Activated naive CD8-positive, alpha-beta T cell treated with anti-CD3 and anti-CD28 coated beads, Interleukin-2, amount 10 ng/mL, durations not matched to agents 7 days and 5 days (primary cell): ENCODE measurements at places on chromosomes 2 and 18. TPM values are rescaled to one million over a fixed set of nuclear protein-coding genes. Genes with fewer than 3 reads are reported as not detected.

- no peak for DNase-seq
These were observed at the start of gene PHLPP1 for GRCh38 chr18:62715436-62715758. Gene PHLPP1, plus strand, starts transcription at chr18:62715541. Its CDS starts 143 bp downstream, at chr18:62715684.

SLC19A3 gene
- not detected for total RNA-seq

- no peak for DNase-seq
These were observed 39.9 kb downstream of the PRKCE start for GRCh38 chr2:45691171-45691999.

TDRD15 gene
- not detected for total RNA-seq

- no peak for DNase-seq
These were observed 93.5 kb upstream of the TACR1 start for GRCh38 chr2:75292826-75293225.

ADRA2B gene
- 0.17 TPM for total RNA-seq

DNA sequence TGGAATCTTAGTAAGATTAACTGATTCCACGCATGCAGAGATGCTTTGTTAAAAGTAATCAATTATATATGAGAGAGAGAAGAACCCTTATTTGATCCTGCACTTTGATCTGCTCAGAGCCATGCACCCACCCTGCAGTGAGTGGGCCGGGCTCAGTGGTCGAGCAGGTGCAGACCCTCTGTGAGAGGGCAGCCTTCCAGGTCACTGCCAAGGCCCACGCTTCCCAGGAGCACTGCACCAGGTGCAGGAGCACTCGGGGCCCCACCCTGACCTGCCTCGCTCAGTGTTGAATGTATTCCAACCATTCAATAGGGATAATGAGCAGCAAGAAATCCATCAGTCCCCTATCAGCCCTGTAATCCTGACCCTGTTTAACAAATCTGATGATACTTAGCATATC is 126.9 kb downstream of the TMEM200C start:
- no peak for DNase-seq

REG3A gene
- not detected for total RNA-seq

GLB1L gene
- total RNA-seq = 3.3 TPM

DNA sequence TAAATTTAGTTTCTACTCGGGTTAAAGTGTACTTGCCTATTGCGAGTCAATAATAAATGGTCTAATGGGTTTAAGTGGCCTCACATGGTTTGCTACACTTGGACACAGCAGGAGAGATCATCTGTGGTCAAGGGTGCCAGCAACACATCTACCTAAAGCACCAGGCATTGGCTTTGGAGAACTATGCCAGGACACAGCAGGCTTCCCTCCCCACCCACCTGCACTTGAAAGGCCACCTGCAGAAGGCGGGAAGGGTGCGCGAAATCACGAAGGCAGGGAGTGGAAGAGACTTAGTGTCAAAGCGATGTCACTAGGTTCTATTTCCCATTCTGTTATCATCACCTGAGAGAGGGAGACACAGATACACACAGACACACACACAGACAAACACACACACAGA is 44.5 kb downstream of the MYT1L start:
- DNase-seq = no peak

B3GNT7 gene
- total RNA-seq = 0.42 TPM

GRHL1 gene
- 0.25 TPM for total RNA-seq

DNA sequence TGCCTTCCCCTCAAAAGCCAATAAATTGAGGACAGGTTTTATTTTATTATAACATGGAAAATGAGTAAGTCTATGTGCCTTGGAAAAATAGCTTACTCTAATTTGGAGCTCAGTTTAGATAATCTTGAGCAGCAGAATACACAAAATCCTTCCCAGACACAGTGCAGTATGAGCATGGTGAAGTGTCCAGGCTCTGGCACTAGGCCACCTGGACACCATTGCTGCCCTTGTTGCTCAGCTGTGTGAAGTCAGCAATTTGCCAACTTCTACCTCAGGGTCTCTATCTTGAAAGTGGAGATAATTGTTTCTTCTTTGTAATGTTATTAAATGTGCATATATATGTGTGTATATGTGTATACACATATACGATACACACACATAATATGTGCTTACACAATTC is 104.9 kb upstream of the CAVIN2 start:
- no peak for DNase-seq

IGFBP5 gene
- 0.14 TPM for total RNA-seq

DNA sequence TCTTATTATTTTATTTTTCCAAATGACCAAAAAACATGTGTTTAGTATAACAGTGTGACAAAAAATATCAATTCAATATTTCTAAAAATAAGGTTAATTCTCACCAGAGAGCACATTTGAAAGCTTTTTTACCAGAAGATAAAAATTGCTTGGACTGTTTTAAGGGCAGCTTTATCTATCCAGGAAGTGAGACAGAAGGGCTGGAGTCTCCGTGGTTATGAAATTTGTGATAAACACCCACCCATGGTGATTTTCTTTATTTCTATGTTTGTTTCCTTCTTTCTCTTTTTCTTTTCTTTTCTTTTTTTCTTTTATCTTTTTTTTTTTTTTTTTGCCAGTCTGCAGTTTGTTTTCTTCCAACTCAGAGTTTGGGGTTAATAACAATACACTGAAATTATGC is 298.5 kb downstream of the PIEZO2 start:
- no peak for DNase-seq

GRCh38 chr2:228728961-228729360 is 542.1 kb downstream of the PID1 start:
- no peak for DNase-seq

GRCh38 chr2:138874251-138874650 is 94.1 kb upstream of the NXPH2 start:
- no peak for DNase-seq

DNA sequence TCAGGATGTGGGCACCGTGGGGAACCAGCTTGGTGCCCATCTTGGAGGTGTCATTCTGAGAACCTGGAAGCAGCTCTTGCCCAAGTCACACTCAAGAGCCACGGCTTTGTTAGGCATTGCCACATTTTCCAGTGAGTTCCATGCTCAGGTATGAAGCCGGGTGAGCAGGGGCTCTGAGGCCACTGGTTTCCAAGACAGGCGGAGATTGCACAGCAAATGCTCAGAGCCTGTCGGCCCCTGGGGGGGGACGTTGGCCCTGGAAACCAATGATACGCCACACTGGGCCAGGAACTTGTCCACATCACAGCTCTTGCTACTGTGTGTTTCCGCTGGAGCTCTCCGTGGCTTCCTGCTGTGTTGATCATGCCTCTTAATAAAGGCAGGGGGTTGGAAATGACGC is 52.5 kb upstream of the SALL3 start:
- no peak for DNase-seq

ACTR2 gene
- total RNA-seq = 399 TPM

CD8A gene
- 683 TPM for total RNA-seq

GRCh38 chr18:63320123-63320974 is 780 bp upstream of the BCL2 start:
- DNase-seq = peak; percentile 66

- no peak for DNase-seq
These were observed 65.8 kb downstream of the RBMS1 start for GRCh38 chr2:160427629-160428404.

GRCh38 chr2:161233858-161234431 is 73.7 kb downstream of the TANK start:
- DNase-seq = no peak

GRCh38 chr2:83565181-83565580 is 893.9 kb downstream of the SUCLG1 start:
- DNase-seq = no peak

DNA sequence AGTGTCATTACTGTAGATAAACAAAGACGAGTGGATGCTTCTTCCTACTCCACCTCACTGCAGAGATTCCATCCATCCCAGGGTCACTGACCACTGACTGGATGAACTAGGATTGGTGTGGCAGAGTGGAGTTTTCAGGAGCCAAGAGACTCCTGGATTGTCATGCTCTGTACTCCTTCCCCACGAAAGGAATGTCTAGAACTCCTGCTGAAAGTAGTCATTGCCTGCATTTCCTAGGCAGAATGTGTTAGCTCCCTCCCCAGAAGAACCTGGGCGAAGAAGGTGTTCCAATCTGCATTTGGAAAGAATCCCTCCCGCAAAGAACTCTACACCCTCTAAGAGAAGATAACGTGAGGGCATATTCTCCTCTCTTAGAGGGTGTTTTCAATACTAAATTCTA is 6.2 kb downstream of the PAX8 start:
- DNase-seq = no peak

FHOD3 gene
- total RNA-seq = not detected

DNA sequence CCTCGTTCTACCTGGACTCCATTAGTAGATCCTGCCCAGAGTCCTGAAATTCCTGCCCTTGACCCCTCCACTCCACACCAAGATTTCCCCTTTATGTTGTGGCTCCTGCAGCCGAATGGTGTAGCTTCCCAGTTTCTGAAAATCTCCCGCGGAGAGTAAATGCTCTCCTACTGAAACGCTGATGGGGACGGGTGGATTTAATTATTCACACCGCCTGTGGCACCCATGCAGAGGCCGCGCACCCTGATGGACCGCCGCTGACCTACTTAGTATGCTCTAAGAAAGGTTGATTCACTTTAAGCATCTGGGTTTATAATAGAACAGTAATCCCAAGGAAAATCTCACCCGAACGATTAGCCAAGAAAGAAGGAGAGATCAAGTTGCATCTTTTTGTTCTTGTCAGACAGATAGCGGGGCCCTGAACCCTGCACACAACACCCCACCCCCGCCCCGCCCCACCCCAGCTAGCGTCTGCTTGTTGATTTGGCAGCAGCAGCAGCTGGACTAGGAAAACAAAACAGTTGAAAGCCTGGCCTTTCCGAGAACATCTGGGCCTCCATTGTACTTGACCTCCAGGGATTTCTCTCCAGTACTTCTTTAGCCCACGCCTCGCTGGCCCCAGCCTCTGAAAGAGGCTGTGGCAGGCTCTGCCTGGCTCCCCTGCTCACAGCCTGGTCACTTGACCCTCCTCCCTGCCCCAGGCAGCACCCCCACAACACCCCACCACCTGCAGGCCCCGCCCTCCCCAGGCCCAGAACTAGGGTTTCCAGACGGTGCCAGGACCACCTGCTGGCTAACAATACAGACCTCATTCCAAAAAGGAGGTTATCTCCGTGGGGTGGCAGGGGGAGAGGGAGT is 53.6 kb downstream of the DPYSL5 start:
- no peak for DNase-seq

GRCh38 chr18:79333046-79333445 is 62.7 kb upstream of the NFATC1 start:
- DNase-seq = no peak

CRYBA2 gene
- total RNA-seq = not detected

DNA sequence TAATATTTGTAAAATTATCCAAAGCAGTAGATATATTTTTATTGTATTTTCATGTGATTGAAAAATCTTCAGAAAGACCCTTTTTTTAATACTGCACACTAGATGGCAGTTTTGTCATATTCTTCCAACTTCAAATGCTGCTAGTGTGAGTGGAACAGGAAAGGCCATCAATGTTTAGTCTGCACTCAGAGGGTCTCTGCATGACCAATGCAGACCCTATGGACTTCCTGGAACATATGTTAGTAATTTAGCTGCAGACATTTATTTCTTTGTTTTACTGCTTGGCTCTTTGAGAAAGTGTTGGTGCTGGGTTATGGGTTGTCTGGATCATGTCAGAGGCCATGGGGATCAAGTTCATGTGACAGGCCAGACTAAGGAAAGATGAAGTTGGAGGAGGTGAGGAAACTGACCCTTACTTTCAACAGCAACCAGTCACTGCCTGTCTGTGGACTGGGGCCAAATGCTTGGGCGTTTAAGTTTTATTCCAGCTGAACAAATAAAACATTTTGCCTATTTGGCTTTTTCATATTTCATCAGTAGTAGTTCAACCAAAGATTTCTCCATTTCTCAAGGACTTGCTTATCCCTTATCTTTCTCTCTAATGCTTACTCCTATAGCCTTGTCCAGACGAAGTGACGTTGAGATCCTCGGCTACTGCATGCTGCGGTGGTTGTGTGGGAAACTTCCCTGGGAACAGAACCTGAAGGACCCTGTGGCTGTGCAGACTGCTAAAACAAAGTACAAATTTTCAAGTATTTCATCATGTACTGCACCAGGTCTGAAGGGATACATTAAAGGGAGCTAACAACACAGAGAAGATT is 84.8 kb downstream of the VRK2 start:
- no peak for DNase-seq

- DNase-seq = no peak
These were observed 501.1 kb upstream of the TNP1 start for GRCh38 chr2:217360781-217361482.
